ENCODE measurements at places on chromosomes 11 and 22. TPM values are rescaled to one million over a fixed set of nuclear protein-coding genes. Genes with fewer than 3 reads are reported as not detected.

Gene HTR3A
- total RNA-seq = 6.5 TPM

Gene APOA5
- 0.15 TPM for total RNA-seq

Gene RAB39A
- total RNA-seq = 19.1 TPM

Gene TMEM151A
- total RNA-seq = 2.4 TPM

Gene EMID1
- 3.8 TPM for total RNA-seq

DNA sequence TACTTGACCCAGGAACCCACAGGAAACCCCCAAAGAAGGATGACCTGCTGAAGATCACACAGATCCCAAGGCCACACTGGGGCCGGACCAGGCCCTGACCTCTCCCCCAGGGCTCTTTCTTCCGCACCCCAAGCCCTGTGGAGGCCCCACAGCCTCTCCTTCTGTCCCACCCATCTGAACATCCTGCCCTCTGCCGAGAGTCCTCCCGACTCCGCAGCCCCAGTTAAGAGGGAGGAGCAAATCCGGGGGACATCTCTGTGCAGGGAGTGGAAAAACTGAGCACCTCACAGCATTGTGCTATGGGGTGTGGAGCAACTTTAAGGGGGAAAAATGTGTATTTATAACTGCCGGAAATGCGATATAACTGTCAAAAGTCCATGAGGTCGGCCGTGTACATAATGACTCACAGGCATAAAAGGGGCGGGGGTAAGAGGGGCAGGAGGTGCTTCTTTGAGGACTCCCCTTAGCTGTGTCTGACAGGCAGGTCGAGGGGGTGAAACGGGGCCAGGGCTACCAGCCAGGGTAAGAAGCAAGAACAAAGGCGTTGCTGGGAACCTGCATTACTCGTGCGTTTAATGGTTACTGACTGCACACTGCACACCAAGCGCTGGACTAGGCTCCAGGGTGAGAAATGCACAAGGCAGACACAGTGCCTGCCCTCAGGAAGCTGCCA lies 57.2 kb downstream of the WNT11 start:
- H3K27me3 ChIP-seq = peaks cover 14% of the 10 kb centered on the region
- DNase-seq = no peak
- H3K36me3 ChIP-seq = no peaks in the 10 kb centered on the region
- no peak overlapping the region for H3K4me3 ChIP-seq
- H3K27ac ChIP-seq = no peak overlapping the region
- 0 out of 2 replicates have a peak, but pooled peaks cover 3% of the 10 kb centered on the region for H3K4me1 ChIP-seq

- no peak for DNase-seq
- no peaks in the 10 kb centered on the region for H3K36me3 ChIP-seq
- H3K27ac ChIP-seq = no peak overlapping the region
- H3K27me3 ChIP-seq = no peaks in the 10 kb centered on the region
These were observed 9.8 kb upstream of the FUT4 start for GRCh38 chr11:94533696-94534630.

DNA sequence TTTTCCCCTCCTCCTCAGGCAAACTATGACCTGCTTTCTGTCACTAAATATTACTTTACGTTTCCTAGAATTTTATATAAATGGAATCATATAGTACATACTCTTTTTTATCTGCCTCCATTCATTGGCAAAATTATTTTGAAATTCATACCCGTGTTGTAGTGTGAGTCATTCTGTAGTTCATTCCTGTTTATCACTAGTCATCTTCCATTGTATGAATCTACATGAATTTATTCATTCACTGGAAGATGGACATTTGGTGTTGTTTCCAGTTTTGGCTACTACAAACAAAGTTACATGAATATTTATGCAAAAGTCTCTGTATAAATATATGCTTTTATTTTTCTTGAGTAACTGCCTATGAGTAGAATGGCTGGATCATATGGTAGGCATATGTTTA lies 60.7 kb upstream of the OPCML start:
- no peaks in the 10 kb centered on the region for H3K27me3 ChIP-seq
- no peaks in the 10 kb centered on the region for H3K4me1 ChIP-seq

- H3K4me3 ChIP-seq = no peak overlapping the region
- no peak for DNase-seq
- no peak overlapping the region for H3K27ac ChIP-seq
- peaks cover 35% of the 10 kb centered on the region for H3K27me3 ChIP-seq
These were observed 2.0 kb downstream of the PHLDA2 start for GRCh38 chr11:2927121-2927800.

- no peaks in the 10 kb centered on the region for H3K36me3 ChIP-seq
- no peak overlapping the region for H3K4me3 ChIP-seq
- no peaks in the 10 kb centered on the region for H3K27me3 ChIP-seq
- no peak overlapping the region for H3K27ac ChIP-seq
- peaks cover 3% of the 10 kb centered on the region for H3K4me1 ChIP-seq
These were observed 346.2 kb downstream of the TENM4 start for GRCh38 chr11:79094616-79095015.

DNA sequence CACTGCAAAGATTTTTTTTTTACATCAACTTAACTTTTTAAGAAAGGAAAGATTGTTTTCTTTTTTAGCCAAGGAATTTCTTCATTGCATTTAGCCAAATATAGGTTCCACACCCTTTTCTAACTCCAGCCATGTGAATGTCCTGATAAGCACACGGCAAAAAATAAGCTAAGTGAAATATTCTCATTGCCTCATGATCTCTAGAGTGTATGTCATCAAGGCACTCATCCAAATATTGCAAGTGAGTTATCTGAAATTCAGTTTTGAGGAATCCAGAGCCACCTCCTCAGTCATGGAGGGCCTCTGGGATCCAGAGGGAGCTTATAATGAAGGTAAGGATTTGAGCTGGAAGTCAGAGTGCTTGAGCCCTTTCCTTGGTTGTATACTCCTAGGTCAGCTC lies 80.0 kb downstream of the BLID start:
- DNase-seq = no peak
- no peak overlapping the region for H3K27ac ChIP-seq
- peaks cover 6% of the 10 kb centered on the region for H3K4me1 ChIP-seq
- no peak overlapping the region for H3K4me3 ChIP-seq

- H3K27ac ChIP-seq = no peak overlapping the region
- peaks cover 4% of the 10 kb centered on the region for H3K4me1 ChIP-seq
- DNase-seq = no peak
- H3K4me3 ChIP-seq = no peak overlapping the region
- no peaks in the 10 kb centered on the region for H3K27me3 ChIP-seq
These were observed 11.0 kb upstream of the SHANK2 start for GRCh38 chr11:71263386-71263785.

DNA sequence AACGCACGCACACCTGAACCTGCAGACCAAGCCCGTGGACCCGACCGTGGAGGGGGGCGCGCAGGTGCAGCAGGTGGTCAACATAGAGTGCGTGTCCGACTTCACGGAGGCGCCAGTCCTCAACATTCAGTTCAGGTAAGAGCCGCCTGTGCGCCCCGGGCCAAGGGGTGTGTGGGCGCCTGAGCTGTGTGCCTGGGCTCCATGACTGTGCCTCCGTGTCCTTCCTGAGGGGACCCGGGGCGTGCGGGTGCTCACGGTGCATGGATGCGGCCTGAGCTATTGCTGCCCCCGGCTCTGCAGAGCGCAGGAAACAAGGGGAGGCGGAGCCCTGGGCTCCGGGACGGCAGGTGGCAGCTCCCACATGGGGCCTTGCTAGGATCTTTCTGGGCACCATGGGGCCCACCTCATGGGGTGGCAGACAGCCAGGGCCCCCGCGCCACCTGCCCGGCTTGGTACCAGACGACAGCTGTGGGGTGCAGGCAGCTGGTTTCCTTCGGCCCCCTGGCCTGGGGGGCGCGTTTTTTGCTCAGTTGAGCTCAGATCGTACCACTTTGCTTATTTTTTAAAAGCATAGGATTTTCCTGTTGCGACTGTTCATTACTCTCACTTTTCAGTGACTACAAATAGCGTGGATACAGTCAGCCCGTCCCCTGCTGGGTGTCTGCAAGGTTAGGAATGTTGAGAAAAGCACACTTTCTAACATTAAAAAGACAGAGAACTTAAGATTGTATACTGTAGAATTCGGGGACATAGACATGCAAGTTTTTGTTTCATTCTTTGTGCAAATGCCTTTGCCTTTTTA lies 28.3 kb downstream of the MUC6 start:
- H3K36me3 ChIP-seq = peaks cover 38% of the 10 kb centered on the region
- no peak for DNase-seq
- no peaks in the 10 kb centered on the region for H3K27me3 ChIP-seq
- no peak overlapping the region for H3K27ac ChIP-seq

DNA sequence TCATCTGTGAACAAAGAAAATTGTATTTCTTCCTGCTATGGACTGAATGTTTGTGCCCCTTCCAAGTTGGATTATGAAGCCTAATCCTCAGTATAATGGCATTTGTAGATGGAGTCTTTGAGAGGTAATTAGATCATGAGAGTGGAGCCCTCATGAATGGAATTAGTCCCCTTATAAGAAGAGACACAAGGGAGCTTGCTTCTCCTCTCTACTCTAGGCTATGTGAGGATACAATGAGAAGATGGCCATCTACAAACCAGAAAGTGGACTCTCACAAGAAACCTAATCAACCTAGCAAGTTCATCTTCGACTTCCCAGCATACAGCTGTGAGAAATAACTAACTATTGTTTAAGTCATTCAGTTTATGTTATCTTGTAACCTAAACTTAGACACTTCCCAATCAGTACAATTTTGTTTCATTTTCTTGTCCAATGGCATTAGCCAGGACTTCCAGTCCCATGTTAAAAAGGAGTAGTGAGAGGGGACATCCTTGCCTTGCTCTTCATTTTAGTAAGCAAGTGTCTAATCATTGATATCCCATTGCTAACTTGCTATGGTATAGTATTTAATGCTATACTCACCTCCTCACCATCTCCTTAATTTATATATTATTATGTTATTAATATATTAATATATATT lies 45.7 kb downstream of the PDGFD start:
- H3K27ac ChIP-seq = no peak overlapping the region
- H3K4me3 ChIP-seq = no peak overlapping the region
- no peaks in the 10 kb centered on the region for H3K36me3 ChIP-seq
- no peaks in the 10 kb centered on the region for H3K27me3 ChIP-seq

DNA sequence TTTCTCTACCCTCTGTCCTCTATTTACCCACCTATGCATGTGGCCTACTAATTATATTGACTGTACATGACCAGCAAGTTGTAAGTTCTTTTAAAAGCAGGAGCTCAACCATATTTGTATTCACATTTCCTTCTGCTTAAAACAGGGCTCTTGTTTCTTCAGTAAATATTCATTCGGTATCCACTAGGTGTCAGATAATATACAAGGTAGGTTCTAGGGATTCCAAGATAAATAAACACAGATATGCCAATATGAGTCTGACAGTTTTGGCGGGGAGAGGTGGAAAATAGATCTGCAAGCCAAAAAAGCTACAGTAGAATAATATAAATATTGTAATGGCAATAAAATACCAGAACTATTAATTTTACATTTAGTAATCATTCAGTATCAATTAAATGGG lies 15.3 kb upstream of the RAB30 start:
- no peak overlapping the region for H3K4me3 ChIP-seq
- no peaks in the 10 kb centered on the region for H3K36me3 ChIP-seq
- H3K4me1 ChIP-seq = no peaks in the 10 kb centered on the region
- no peaks in the 10 kb centered on the region for H3K27me3 ChIP-seq
- no peak overlapping the region for H3K27ac ChIP-seq

- H3K4me1 ChIP-seq = no peaks in the 10 kb centered on the region
- no peak overlapping the region for H3K27ac ChIP-seq
- H3K36me3 ChIP-seq = peaks cover 21% of the 10 kb centered on the region
- H3K27me3 ChIP-seq = no peaks in the 10 kb centered on the region
These were observed 10.1 kb downstream of the CTR9 start for GRCh38 chr11:10761085-10761698.

DNA sequence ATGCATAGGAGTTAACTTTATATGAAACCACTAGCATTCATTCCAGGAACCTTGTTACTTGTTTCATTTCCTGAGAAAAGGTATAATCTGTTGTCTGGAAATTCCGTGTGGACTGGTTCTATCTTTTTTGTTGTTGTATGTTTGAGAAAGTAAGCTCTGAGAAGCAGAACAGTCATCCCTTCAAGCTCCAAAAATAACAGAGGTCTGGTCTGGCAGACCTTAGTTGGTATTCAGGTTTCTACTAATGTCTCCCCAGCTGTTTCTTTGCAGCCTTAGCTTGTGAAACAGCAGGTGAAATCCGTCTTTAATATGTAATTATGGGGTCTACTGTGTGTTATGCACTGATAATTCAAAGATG lies 2.4 kb downstream of the RNF121 start:
- no peaks in the 10 kb centered on the region for H3K27me3 ChIP-seq
- H3K27ac ChIP-seq = no peak overlapping the region
- no peaks in the 10 kb centered on the region for H3K36me3 ChIP-seq
- DNase-seq = no peak
- no peak overlapping the region for H3K4me3 ChIP-seq

DNA sequence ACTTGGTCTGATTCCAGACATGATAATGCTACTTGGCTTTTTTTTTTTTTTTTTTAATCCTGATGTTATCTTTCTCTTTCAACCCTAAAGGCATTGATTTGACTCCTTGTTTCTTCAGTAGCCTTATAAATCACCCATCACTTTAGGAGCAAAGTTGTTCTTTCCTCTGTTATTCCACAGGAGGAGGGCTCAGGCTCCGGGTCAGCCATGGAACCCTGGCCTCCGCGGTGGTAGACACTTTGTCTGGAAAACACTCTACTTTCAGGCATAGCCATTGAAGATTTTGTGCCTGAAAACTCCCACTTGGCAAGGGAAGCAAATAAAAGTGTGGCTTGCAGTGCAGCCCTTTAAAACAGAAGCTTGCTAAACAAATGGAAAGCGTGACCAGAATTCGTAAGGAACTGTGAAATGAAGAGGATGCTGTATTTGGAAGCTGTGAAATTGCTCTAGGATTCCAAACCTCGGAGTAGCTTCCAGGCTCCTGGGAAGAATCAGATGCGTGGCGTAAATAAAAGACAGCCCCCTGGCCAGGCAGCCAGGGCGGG lies 44.9 kb downstream of the ARHGAP8 start:
- H3K27ac ChIP-seq = no peak overlapping the region
- H3K36me3 ChIP-seq = no peaks in the 10 kb centered on the region
- peaks cover 13% of the 10 kb centered on the region for H3K4me1 ChIP-seq
- DNase-seq = no peak
- no peaks in the 10 kb centered on the region for H3K27me3 ChIP-seq
- H3K4me3 ChIP-seq = no peak overlapping the region

DNA sequence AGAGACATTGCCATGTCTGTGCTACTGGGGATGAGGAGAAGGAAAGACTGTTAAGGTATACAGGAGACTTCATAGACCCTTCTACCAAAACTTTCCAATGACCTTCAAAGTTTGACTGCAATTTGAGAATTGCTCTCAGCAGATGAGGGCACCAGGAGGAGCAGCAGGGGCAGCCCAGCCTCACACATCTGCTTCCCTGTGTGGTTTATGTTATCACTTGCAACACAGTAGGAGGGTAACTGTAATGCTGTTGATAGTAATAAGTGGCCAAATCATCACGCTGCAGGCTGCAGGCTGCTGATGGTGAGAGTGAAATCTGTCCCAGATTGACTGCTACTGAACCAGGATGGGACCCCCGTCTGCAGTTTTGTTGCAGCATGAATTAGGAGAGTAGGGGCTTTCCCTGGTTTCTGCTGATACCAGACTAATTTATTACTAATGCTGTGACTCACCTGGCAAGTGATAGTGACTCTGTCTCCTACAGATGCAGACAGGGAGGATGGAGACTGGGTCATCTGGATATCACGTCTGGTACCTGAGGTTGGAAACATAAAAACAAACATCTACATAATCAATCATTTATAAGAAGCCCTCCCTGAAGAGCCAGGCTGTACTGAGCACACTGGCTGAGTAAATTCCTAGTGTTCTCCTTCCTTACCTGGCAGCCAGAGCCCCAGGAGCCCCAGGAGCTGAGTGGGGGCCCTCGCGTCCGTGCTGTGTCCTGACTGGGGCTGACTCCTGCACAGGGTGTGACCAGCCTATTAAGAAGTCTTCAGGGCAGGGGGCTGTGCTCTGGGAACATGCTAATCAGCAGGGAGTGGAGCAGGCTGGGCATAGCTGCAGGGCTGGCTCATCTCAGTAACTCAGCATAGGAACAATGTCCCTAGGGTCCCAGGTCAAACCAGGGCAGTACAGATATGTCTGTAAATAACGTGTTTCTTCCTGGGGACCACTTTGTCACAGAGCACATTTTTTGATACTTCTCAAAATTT lies 74.4 kb downstream of the GAB4 start:
- H3K4me1 ChIP-seq = no peaks in the 10 kb centered on the region
- no peak overlapping the region for H3K27ac ChIP-seq
- no peaks in the 10 kb centered on the region for H3K27me3 ChIP-seq

Measured in H1 (cell line).